Activated T-cell treated with anti-CD3 and anti-CD28 coated beads, Interleukin-2, amount 50 U/mL, for 1 hour (primary cell): ENCODE measurements at places on chromosomes 2 and 18.

DNA sequence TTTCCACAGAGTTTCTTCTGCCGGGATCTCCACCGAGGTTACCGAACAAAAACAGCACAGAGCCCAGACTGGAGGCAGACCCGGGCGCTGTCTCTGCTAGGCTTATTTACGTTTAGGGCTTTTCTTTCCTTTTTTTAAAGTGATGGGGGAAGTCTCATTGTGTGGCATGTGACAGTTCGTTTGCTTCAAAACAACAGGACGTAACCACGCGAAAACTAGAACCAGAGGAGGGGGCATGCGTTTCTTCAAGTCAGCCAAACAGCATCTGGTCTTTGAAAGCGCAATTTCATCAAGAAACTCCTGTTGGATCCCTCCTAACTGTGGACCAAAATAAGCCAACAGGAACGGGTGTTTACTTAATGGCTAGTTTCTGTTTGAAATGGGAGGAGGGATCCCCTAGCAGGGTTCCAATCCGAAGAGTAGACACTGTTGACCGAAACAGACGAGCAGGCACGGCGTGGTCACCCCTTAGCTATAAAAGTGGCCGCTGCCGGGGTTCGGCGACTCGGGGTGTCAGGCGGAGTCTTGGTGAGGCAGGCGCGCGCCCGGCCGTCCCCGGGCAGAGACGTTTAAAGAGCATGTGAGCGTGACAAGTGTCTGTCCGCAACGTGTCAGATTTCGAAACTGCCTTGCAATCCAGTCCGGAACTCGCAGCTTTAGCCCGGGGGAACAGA is 997 bp upstream of the TGIF1 start:
- DNase-seq = peak; percentile 73

DNA sequence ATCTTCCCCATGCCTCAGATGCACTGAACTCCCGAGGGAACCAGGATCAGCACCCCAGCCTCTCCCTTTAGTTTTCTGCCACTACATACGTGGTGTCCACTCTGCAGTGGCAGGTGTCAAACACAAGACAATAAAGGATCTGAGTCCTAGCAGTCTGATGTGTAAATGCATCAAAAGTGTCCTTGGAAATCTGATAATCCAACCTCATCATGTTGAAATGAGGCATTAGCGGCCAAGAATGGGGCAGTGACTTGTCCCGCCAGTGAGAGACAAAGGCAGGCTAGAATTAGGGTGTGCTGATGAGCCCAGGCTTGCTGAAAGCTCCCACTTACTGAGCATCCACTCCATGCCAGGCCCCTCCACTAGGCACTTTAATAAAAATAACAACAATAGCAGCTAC is 52.9 kb downstream of the EN1 start:
- DNase-seq = no peak

DNA sequence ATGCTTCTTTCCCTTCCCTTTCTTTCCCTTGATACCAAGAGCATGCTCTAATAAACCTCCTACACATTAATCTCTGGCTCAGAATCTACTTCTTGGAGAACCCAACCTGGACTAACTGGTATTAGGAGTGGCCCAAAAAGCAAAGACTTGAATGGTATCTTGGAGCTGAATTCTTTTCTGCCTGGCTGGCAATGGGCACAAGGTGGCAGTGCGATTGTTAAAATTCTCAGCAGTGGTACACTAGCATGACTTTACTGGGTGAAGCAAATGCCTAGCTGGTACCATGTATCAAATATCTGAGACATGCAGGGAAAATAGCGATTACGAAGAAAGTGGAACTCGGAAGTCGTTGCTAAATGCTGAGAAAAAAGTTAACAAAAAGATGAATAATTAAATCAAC is 376.1 kb downstream of the XIRP2 start:
- no peak for DNase-seq

DNA sequence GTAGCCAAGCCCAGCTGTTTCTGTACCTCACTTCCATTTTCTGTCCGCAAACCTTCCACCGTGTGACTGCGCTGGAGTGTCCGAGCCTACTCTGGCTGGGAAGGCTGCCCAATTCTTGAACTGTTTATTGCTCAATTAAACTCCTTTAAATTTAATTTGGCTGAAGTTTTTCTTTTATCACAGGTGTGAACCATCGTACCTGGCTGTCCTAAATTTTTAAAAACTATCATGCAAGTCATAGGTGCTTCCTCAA is 6.2 kb upstream of the RNU2-63P start:
- DNase-seq = no peak

- DNase-seq = no peak
Measured at GRCh38 chr18:4353853-4354418, 101.2 kb downstream of the DLGAP1 start.

DNA sequence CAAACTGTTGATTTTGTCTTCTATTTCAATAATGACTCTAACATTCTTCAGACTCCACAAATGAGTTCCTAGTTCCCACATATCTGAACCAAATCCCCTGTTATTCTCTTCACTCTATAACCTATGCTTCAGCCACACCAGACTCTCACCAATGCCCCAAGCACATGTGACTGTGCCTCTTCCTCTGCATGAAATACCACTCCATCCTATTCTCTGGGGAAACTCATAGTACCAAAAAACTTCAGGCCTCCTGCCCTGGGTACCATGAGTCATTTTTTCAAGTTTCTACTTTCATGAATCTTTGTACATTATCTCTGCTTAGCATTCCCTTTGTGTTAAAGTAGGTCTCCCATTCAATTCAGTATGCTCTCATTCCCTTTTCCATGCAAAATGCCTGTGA is 353.2 kb downstream of the ZEB2 start:
- DNase-seq = no peak

DNA sequence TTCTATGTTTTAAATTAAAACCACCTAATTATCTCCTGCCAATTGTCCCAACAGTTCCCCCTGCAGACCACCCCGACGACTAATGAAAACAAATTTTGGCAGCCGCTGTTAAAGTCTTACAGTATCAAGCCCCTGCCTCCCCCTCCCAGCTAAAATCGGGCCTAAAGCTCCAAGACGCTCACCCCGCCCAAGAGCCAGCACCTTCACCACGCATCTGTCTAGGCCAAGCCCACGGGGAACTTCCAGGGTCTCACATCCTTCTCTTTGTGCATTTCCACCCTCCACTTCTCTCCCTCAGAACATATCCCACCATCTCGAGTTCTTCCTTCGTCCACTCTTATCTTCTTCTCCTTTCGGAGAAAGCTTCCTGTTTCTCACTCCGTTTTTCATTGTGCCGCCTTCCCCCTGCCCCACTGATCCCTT is 445 bp downstream of the PRPF40A start:
- DNase-seq = no peak

DNA sequence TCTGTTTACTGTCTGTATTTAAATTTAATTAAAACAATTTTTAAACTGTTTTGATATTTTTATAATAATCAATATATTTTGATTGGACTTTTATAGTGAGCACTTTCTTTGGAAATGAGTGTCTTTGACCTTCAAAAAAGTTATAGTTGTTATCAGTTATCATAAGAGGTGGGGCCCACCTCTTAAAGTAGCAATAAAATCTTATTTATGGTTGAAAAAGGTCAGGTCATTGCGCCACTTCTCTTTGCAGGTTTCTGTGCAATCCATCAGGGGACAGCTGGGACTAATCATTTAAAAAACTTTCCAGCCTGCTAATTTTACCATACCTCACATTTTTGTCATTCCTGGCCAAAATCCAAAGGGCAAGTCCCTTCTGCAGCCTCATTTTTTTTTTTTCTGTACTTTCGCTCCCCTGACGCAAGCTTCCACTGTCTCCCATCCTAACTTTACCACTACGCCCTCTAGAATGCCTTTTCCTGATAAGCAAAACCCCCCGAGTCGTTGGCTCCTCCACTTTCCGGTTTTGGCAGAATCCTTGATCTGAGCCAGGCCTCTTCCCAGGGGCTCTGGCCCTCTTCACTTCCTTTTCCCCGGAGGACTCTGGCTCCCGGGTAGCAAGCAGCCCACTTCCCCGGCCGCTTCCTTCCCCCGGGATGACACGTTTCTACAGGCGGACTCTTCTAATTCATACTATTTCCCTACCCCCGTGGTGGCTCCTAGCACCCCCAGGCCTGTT is 1.1 kb upstream of the SEH1L start:
- no peak for DNase-seq

DNA sequence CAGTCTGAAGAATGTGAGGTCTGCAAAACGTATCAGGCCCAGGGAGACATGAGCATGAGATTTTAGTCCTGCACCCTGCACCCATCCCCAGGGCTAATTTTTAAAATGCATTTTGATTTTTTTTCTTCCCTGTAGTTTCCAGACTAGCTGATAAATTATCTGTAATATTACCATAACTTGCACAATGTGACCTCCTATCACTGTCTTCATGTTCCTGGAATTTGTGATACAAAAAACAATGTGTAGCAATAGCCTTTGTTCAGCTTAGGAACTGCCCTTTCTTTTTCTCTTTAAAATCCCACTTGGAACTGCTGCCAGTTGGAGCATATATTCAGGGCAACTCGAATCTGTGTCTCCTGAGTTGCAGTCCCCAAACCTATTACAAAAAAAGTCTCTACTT is 222.8 kb upstream of the HS6ST1 start:
- no peak for DNase-seq

- DNase-seq = peak; percentile 5
Measured at GRCh38 chr2:96088340-96089335, 27.7 kb downstream of the ADRA2B start.

DNA sequence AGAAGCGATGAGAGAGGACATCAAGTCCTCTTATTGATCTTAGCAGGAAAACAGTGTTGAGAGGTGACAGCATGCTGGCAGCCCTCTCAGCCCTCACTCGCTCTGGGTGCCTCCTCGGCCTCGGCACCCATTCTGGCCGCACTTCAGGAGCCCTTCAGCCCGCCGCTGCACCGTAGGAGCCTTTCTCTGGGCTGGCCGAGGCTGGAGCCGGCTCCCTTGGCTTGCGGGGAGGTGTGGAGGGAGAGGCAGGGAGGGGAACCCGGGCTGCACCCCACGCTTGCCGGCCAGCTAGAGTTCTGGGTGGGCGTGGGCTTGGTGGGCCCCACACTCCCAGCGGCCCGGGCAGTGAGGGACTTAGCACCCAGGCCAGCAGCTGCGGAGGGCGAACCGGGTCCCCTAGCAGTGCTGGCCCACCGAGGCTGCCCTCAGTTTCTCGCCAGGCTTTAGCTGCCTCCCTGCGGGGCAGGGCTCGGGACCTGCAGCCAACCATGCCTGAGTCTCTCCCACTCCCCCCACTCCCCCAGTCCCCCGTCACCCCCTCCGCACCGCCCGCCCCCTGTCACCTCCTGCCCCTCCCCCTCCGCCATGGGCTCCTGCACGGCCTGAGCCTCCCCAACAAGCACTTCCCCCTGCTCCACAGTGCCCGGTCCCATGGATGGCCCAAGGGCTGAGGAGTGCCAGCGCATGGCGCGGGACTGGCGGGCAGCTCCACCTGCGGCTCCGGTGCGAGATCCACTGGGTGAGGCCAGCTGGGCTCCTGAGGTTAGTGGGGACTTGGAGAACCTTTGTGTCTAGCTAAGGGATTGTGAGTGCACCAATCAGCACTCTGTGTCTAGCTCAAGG is 8.4 kb downstream of the FAP start:
- no peak for DNase-seq

DNA sequence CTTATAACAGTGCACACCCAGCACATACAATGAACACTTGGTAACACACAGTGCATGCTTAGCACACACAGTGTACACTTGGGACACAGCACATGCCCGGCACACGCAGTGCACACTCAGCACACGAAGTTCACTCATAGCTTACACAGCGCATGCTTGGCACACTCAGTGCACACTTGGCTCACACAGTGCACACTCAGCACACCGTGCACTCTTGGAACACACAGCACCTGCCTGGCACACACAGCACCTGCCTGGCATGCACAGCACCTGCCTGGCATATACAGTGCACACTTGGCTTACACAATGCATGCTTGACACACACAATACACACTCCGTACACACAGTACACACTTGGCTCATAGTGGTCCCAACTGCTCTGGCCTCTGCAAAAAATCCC is 128.2 kb downstream of the GALR1 start:
- no peak for DNase-seq

DNA sequence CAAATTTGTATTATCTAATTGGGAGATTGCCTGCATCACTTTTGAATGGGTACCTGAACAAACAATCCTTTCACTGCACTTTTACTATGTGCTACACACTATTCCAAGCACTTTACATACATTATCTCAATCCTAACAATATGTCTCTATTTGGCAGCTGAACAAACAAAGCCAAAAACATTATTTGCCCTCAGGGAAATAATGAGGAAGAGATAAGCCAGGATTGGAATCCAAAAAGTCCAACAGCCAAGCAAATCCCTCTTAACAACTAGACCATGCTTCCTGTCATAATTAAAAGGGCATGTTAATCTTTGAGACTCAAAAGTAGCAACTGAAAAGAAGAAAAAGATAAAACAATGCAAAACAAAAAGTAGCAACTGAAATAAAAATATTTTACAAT is 32.1 kb downstream of the RPRD1A start:
- no peak for DNase-seq

- DNase-seq = no peak
Measured at GRCh38 chr18:1528964-1529509, 624.4 kb downstream of the ADCYAP1 start.

- no peak for DNase-seq
Measured at GRCh38 chr2:216030216-216030615, 16.9 kb upstream of the MREG start.

DNA sequence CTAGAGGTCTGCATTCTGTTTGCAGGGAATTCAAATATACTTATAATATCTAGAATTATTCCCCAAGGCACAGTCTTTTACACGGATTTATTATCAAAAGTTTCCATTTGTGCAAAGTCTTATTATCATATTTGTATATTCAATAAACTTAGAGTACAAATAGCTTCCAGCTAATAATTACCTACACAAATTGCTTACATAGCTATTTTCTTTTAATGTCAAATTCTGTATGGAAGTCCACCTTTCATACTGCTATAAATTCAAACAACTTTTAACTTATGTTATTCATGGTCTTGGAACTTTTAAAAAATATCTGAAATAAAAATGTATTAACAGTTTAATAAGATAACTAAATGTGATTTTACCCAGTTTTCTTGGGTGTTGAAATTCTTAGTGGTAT is 13.1 kb downstream of the CHST9 start:
- DNase-seq = no peak

DNA sequence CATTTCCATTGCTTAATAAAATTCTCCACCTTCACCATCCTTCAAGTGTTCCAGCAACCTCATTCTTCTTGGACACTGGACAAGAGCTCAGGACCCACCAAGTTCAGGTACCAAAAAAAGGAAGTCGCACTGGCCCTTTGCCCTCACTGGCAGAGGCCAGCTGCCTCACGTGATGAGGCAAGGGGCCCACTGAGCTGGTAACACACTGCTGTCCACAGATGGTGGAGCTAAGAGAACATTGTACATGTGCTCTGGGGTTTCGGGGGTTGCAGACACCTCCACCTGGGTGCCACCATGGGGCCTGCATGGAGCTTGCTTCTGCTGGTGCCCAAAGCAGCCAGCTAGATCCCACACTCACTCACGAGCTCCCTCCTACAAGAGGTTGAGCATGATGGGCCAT is 71.3 kb downstream of the SCG2 start:
- DNase-seq = no peak
